Lower lobe of right lung (tissue), 2 donors: ENCODE measurements at places on chromosomes 1 and 21. TPM values are rescaled to one million over a fixed set of nuclear protein-coding genes. Genes with fewer than 3 reads are reported as not detected.
A peak's percentile ranks its signal among the peaks of the same experiment; 100 is the strongest.

The PLA2G5 gene
- total RNA-seq = 7.4 TPM

DNA sequence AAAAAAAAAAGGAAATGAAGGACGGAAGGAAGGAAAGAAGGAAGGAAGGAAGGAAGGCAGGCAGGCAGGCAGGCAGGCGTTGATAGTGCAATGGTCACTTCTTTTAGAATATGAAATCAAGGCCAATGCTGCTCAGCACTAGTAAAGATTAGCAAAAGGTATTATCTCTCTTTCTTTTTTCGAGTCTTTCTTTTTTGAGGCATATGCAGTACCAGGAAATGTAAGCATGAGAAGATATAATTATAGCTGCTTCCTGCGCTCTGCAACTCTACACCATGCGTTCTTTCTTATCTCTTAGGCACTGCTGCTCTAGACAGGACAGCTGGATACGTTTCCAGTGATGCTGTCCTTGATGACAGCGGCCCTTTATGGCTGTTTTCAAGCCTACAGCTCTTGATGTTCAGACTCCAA, 1512.5 kb upstream of the B3GALT2 start:
- H3K4me3 ChIP-seq = no peak overlapping the region
- H3K4me1 ChIP-seq = no peaks in the 10 kb centered on the region
- DNase-seq = no peak
- H3K27ac ChIP-seq = no peak overlapping the region
- no peaks in the 10 kb centered on the region for H3K27me3 ChIP-seq

The CAPN8 gene
- 70.6 TPM for total RNA-seq

DNA sequence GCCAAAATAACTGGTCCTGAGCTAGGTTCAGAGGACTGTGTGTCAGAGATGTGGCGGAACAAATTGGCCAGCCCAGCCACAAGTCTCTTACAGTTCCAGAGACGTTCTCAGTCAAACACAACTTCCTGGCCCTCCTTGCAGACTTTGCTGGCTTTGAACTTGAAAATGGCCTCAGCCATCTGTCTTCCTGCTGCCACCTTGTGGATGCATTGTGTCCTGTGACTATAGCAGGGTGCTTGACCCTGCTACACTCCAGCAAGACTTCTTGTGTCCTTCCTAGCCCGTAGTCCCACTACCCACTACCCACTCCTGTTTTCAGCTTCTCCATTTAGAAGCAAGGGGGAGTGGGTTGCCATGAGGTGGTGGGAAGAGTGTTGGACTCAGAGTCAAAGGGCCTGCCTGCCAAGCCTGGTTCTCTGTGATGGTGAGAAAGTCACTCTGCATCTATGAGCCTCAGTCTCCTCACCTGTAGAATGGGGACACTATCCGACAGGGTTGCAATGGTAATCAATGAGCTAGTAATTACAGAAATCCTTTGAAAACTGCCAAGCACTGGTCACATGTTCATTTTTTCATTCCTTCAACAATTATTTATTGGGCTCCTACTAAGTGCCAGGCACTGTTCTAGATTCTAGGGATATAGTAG, 109.9 kb downstream of the IGSF21 start:
- no peak for DNase-seq
- H3K4me3 ChIP-seq = no peak overlapping the region
- H3K36me3 ChIP-seq = no peaks in the 10 kb centered on the region
- no peak overlapping the region for H3K27ac ChIP-seq
- H3K4me1 ChIP-seq = no peaks in the 10 kb centered on the region

DNA sequence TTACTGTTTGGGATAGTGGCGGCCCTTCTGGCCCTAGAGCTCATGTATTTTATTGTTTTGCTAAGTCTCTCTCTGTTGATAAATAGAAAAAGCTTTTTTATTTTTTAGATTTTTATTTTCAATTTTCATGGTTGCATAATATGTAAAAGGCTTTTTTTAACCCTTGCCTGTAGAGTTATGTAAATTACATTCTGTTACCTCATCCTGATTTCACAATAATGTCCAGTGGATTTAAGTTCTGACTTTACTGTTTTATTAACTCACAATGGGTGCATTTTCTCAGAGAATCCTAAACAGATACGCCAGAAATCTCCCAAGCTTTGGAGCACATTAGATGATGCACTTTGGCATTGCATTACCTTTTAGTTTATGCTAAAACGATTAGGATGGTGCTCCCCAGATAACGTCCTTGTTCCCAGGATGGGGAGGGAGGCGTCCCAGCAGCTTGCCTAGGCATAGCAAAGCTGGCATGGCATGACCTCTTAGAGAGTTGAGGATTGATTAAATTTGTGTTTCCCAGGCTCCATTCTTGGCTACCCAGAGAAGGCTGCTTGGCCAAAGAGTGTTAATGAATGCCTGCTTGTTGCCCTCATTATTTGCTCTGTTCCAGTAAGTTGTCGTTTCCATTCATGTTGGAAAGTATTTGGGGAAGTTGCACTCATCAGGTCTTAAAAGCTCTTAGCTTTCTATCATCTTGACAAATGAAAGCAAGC, 17.1 kb downstream of the UTP25 start:
- DNase-seq = no peak
- H3K27ac ChIP-seq = no peak overlapping the region
- no peak overlapping the region for H3K4me3 ChIP-seq
- peaks cover 96% of the 10 kb centered on the region for H3K36me3 ChIP-seq
- H3K4me1 ChIP-seq = no peaks in the 10 kb centered on the region

- no peak for DNase-seq
- peaks cover 13% of the 10 kb centered on the region for H3K4me1 ChIP-seq
- no peak overlapping the region for H3K4me3 ChIP-seq
- H3K27ac ChIP-seq = no peak overlapping the region
Measured at GRCh38 chr1:155759966-155760630, 71.2 kb downstream of the DAP3 start.

DNA sequence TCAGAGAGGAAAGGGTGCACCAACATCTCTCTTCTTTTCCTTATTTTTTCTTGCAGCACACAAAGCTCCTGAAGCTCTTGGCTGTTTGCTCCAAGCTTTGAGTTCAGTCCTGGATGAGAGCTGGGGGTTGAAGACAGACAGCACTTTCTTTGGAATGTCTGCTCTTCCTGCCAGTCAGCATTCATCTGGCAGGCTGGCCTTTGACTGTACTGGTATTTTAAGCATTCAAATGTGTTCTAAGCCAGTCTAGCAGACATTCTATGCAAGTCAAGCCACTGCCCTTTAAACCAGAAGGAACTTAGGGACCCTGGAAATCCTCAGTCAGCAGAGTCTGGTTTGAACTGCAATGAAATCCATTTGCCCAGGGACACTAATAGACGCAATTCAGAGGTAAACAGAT, 45.0 kb downstream of the XCL1 start:
- H3K36me3 ChIP-seq = no peaks in the 10 kb centered on the region
- H3K27ac ChIP-seq = no peak overlapping the region
- H3K4me1 ChIP-seq = no peaks in the 10 kb centered on the region
- DNase-seq = no peak
- H3K4me3 ChIP-seq = no peak overlapping the region
- no peaks in the 10 kb centered on the region for H3K27me3 ChIP-seq

GRCh38 chr21:37565530-37566223, 199.1 kb downstream of the DYRK1A start:
- peaks cover 26% of the 10 kb centered on the region for H3K4me1 ChIP-seq
- no peaks in the 10 kb centered on the region for H3K27me3 ChIP-seq
- no peak overlapping the region for H3K27ac ChIP-seq
- no peak for DNase-seq

GRCh38 chr1:46556822-46557221, 5.4 kb upstream of the KNCN start:
- peaks cover 41% of the 10 kb centered on the region for H3K36me3 ChIP-seq
- no peak for DNase-seq
- H3K27ac ChIP-seq = no peak overlapping the region
- no peak overlapping the region for H3K4me3 ChIP-seq
- H3K4me1 ChIP-seq = no peaks in the 10 kb centered on the region

The RNF19B gene
- total RNA-seq = 27.9 TPM

- peaks cover 33% of the 10 kb centered on the region for H3K27me3 ChIP-seq
- no peaks in the 10 kb centered on the region for H3K4me1 ChIP-seq
- no peak overlapping the region for H3K27ac ChIP-seq
- no peak overlapping the region for H3K4me3 ChIP-seq
- H3K36me3 ChIP-seq = no peaks in the 10 kb centered on the region
Measured at GRCh38 chr1:2925918-2926317, 95.3 kb upstream of the ACTRT2 start.

The TTC24 gene
- total RNA-seq = not detected

DNA sequence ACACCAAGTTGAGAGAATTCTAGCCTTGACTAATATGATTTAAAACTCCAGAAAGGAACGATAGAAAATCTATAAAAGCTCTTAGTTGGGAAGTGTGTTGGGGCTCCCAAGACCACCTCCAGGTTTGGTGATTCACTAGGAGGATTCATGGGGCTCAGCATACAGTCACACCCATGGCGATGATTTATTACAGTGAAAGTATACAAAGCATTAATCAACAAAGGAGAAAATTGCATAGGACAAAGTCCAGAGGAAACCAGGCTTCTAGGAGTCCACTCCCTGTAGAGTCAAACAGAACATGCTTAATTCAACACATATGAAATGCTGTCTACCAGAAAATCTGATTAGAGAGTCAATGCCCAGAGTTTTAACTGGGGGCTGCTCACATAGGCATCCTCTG, 4.8 kb downstream of the CDCA8 start:
- H3K27ac ChIP-seq = no peak overlapping the region
- H3K27me3 ChIP-seq = no peaks in the 10 kb centered on the region
- H3K4me3 ChIP-seq = no peak overlapping the region
- DNase-seq = no peak
- H3K4me1 ChIP-seq = peaks cover 5% of the 10 kb centered on the region

GRCh38 chr21:41167348-41168342, at the start of gene BACE2:
Gene BACE2, plus strand, starts transcription at chr21:41168160. Its CDS starts 104 bp downstream, at chr21:41168264.
- H3K27ac ChIP-seq = peak within 1 kb of the TSS; percentile 85
- no peaks in the 10 kb centered on the region for H3K4me1 ChIP-seq
- H3K4me3 ChIP-seq = peak within 1 kb of the TSS; percentile 75
- peak; percentile 79 for DNase-seq
- no peaks in the 10 kb centered on the region for H3K36me3 ChIP-seq
- H3K27me3 ChIP-seq = no peaks in the 10 kb centered on the region

DNA sequence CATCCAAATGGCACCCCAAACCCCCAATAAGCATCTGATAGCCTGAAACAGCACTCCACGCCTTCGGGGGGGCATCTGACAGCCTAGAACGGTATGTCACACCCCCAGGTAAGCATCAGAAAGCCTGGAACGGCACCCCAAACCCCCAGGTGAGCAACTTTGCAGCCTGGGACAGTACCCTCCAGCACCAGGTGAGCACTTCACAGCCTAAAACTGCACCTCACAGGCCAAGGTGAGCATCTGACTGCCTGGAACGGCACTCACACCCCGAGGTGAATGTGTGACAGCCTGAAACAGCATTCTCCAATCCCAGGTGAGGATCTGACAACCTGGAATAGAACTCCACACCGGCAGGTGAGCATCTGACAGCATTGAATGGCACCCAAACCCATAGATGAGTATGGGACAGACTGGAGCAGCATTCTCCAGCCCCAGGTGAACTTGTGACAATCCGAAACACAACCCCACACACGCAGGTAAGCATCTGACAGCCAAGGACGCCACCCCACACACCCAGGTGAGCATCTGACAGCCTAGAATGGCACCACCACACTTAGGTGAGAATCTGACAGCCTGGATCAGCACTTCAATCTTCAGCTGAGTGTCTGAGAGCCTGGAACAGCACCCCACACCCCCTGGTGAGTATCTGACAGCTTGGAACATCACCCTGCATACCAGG, 18.3 kb upstream of the MMEL1 start:
- H3K27me3 ChIP-seq = peaks cover 7% of the 10 kb centered on the region
- H3K4me3 ChIP-seq = no peak overlapping the region
- DNase-seq = peak; percentile 15
- no peaks in the 10 kb centered on the region for H3K36me3 ChIP-seq

DNA sequence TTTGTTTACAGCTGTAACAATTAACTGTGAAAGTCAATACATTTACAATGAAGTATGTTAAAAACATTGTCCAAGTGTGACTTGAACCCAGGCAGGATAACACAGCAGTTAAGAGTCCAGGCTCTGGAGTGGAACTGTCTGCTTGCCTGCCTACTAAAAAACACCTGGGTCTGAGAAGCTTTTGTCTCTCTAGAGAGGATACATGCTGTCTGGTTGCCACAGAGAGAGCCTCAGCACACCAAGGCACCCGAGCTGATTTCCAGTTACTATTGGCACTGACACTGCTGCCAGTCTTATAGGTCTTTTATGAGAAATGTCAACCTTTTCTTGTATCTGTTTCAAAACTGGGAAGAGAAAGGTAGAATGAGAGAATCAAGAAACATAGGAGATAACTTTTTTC, 20.2 kb upstream of the RALGPS2 start:
- H3K4me1 ChIP-seq = no peaks in the 10 kb centered on the region
- H3K36me3 ChIP-seq = no peaks in the 10 kb centered on the region
- no peak for DNase-seq
- no peak overlapping the region for H3K4me3 ChIP-seq
- H3K27me3 ChIP-seq = no peaks in the 10 kb centered on the region
- H3K27ac ChIP-seq = no peak overlapping the region

The SPRR2E gene
- not detected for total RNA-seq

DNA sequence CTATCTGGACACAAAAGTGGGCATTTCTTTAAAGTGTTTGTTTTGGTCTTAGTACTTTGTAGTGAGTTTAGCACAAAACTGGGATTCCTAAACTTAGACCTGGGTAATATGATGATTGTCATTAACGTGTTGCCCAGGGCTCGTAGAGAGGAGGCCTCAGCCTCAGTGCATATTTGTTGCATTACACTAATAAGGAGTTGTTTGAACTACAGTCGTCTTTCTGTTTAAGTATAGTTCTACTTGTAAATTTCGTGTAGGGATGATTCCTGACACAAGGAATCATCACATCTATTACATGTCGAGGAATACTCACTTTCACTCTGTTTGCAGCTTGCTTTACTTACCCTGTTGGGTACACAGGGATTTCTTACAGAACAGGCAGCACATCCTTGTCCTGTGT, 85.0 kb downstream of the PRDM2 start:
- H3K36me3 ChIP-seq = peaks cover 81% of the 10 kb centered on the region
- no peak overlapping the region for H3K27ac ChIP-seq
- H3K4me1 ChIP-seq = peaks cover 22% of the 10 kb centered on the region
- no peaks in the 10 kb centered on the region for H3K27me3 ChIP-seq
- no peak for DNase-seq

The VASH2 gene
- 1.6 TPM for total RNA-seq

DNA sequence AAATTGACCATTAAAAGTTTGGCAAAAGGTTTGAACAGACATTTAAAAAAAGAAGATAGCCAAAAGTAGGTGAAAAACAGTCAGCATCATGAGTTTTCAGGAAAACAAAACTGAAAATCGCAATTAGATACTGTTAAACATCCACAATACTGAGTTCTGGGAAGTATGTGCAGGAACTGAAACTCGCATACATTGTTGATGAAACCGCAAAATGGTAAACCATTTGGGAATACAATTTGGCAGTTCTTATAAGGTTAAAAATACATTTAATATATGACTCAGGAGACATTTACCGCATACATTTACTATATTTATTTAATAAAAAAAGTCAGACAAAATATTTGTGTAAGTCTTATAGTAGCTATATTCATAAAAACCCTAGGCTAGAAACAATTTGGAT, 393.2 kb downstream of the COL11A1 start:
- H3K27ac ChIP-seq = no peak overlapping the region
- H3K27me3 ChIP-seq = no peaks in the 10 kb centered on the region
- no peak overlapping the region for H3K4me3 ChIP-seq
- no peaks in the 10 kb centered on the region for H3K36me3 ChIP-seq
- H3K4me1 ChIP-seq = no peaks in the 10 kb centered on the region
- no peak for DNase-seq
